ENCODE measurements at places on chromosomes 6 and 20.

- no peak for DNase-seq
Measured at GRCh38 chr6:167405778-167406532, 81.1 kb downstream of the TTLL2 start.

DNA sequence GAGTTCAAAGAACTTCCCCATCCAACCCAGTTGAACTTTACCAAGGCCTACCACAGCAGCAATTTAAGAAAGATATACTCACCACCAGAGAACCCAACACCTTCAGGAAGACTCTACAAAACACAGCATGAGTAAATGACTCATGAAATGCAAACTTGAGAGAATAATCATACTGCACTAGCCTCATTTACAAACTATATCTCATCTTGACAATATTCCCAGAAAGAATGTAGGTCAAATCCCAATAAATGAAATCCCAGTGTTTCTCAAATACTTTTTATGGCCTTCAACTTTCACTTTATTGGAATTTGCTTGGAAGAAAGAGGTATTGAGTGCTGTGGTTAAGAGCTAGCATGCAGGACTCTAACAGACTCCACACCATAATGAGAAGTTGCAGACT lies 60.0 kb downstream of the FYN start:
- peak; percentile 89 for DNase-seq

DNA sequence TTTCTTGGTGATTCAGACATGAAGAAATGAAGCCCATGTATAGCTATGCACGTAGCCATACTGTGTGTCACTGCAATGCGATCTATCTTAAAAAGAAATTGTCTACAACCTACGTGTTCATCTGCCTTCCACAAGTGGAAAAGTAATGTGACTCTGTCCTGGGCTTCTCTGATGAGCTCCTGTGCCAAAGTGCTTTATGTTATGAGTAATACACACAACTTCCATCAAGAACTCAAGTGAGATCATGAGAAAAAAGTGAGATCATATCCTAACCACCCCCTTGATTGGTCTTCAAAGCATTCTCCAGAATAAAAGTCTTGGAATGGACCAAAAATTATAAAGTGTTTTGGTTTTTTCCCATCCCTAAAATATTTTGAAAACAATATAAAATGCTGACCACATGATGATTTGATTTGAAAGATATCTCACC lies 114.3 kb downstream of the DST start:
- DNase-seq = peak; percentile 98

DNA sequence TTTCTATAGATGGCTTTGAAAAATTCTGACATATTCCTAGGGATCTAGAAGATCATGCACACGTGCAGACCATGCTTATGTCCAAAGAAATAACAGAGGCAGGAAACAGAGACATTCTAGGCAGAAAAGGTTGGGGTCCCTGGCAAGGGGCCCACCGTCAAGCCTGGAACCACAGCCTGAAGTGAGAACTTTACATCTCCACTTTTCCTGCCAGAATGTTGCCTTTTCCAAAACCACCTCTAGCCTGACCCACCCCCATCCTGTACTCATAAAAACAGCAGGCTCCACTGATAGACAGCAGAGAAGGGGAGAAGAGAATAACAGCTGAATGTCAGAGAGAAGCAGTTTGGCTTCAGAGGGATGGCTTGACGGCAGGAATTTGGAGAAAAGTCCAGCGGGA lies 257.3 kb upstream of the NT5E start:
- DNase-seq = peak; percentile 7

DNA sequence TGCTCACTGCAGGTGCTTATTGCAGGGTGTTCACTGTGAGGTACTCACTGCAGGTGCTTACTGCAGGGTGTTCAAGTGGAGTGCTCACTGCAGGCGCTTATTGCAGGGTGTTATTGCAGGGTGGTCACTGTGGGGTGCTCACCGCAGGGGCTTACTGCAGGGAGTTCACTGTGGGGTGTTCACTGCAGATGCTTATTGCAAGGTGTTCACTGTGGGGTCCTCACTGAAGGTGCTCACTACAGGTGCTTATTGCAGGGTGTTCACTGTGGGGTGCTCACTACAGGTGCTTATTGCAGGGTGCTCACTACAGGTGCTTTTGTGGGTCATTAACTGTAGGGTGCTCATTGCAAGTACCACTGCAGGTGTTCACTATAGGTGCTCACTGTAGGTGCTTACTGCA lies 20.2 kb downstream of the APMAP start:
- DNase-seq = no peak

- DNase-seq = no peak
Measured at GRCh38 chr6:106124437-106125430, 38.6 kb downstream of the PRDM1 start.

GRCh38 chr6:129448965-129449364 lies 261.0 kb downstream of the ARHGAP18 start:
- DNase-seq = no peak

GRCh38 chr6:148614602-148615001 lies 132.2 kb upstream of the UST start:
- DNase-seq = no peak

GRCh38 chr6:31736768-31737314 lies 511 bp upstream of the CLIC1 start:
- DNase-seq = no peak

- DNase-seq = peak; percentile 30
Measured at GRCh38 chr20:35551503-35551902, 9.6 kb downstream of the ERGIC3 start.

DNA sequence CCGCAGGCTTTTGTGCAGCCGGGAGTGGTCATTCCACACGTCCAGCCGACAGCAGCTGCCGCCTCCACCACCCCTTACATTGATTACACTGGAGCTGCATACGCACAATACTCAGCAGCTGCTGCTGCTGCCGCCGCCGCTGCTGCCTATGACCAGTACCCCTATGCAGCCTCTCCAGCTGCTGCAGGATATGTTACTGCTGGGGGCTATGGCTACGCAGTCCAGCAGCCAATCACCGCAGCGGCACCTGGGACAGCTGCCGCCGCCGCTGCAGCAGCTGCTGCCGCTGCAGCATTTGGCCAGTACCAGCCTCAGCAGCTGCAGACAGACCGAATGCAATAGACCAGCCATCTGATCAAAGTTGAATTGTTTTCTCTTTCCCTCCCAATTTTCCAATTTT lies 10.6 kb downstream of the RBM24 start:
- no peak for DNase-seq

DNA sequence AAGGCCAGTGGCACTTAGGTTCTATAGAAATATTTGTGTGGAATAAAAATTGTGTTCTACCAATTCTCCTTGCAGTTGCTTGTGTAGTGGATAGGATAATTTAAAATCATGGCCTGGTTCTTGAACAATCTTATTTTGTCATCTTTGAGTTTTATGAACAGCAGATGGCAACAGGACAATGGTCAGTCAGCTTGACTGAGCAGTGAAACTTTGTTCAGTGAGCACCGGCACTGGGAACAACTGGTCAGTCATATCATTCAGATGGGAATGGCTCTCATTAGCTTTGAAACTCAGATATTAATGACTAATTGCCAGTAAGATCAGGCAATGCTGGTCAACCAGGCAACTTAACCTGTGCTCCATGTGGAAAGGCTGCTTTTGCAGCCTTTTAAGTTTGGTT lies 129.2 kb downstream of the BCKDHB start:
- DNase-seq = no peak

- DNase-seq = no peak
Measured at GRCh38 chr20:41573955-41574354, 44.2 kb downstream of the CHD6 start.

DNA sequence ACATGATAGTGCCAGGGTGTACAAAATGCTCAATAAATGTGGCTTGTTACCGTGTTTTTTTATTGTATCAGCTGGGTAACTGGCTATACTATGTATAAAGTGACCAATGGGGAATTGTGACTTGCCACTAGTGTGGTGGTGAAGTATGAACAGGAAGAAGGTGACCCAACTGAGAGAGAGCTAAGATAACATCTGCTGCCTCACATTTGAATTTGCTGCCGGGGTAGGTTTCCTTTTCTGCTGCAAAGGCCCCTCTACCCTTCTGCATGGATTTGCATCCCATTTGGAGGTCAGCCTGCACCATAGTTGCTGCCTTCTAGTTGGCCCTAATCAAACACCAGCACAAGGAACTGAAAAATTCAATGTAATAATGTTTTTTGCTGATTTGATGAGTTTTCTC lies 24.1 kb downstream of the IL17A start:
- no peak for DNase-seq

DNA sequence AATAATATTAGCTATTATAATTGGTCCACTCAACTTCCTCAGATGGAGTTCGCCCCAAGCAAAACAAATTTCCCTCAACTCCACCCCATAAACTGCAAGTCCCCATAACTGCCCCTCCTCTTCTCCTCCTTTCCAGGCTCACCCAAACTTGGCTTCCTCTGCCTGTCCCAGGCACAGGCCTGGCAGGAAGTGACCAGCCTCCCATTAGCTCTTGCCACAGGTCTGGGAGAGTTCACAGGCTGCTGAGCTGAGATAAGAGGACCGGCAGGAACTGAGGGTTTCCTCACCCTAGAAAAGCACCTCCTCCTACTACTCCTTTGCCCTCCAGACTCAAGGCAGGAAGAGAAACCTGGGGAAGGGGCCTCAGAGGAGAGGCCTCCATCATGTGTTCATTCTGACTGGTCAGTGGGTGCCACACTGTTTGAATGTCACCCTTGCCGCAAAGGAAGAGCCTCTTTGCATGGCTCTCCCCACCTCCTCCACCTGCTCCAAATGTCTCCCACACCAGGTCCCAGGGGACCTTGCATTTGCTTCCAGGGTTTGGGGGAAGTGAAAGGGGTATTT lies 24.5 kb upstream of the SMIM29 start:
- no peak for DNase-seq

GRCh38 chr20:60453388-60454246 lies 495.4 kb downstream of the CDH26 start:
- peak; percentile 1 for DNase-seq

- no peak for DNase-seq
Measured at GRCh38 chr20:45998337-45998736, 10.4 kb upstream of the MMP9 start.

- DNase-seq = peak; percentile 44
Measured at GRCh38 chr6:55617272-55617671, 38.3 kb upstream of the HMGCLL1 start.

GRCh38 chr6:24933266-24933665 lies 2.5 kb downstream of the RIPOR2 start:
- DNase-seq = no peak

DNA sequence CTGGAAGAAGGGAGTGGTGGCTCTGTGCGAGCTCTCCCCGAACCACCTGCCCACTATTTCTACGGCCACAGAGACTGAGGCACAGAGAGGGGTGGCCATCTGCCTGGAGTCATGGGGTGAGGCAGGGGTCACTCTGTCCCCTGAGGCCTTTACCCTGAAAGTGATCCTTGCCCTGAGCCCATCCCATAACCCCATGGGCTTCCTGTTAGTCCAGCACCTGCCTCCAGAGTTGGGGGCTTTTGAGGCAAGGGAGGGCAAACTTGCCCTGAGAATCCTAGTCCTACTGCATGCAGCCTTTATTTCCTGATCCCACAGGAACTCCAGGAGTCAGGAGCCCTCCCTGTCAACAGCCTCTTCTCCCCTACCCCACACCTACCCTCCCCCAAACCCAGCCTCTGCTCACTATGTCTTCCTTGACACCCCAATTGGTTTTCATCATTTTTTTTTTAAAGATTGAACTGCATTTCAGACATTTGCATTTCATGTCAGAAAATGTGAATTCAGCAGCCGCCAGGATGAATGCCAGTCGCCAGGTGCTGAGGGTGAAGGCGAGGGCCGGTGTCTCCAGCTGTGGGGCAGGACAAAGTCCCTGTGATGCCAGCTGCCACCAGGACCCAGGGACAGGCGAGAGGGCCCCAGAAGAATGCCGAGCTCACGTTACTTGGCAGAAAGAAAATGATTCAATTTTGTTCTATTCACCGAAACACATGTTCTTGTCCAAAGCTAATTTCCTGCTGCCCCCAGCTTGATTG lies 47.6 kb upstream of the NNAT start:
- no peak for DNase-seq

- DNase-seq = peak; percentile 10
Measured at GRCh38 chr6:43492673-43493072, 15.3 kb downstream of the TJAP1 start.

- DNase-seq = no peak
Measured at GRCh38 chr6:4270001-4270400, 134.6 kb upstream of the ECI2 start.

- peak; percentile 79 for DNase-seq
Measured at GRCh38 chr6:39493174-39493573, 170.7 kb upstream of the KCNK16 start.

GRCh38 chr6:75205776-75206575 lies at the start of gene COL12A1:
Gene COL12A1, minus strand, starts transcription at chr6:75206053. Its CDS starts 3,261 bp downstream, at chr6:75202792.
- peak; percentile 100 for DNase-seq

- no peak for DNase-seq
Measured at GRCh38 chr20:24679448-24680047, 210.1 kb downstream of the SYNDIG1 start.

GRCh38 chr6:110331816-110332215 lies 26.3 kb downstream of the METTL24 start:
- no peak for DNase-seq

DNA sequence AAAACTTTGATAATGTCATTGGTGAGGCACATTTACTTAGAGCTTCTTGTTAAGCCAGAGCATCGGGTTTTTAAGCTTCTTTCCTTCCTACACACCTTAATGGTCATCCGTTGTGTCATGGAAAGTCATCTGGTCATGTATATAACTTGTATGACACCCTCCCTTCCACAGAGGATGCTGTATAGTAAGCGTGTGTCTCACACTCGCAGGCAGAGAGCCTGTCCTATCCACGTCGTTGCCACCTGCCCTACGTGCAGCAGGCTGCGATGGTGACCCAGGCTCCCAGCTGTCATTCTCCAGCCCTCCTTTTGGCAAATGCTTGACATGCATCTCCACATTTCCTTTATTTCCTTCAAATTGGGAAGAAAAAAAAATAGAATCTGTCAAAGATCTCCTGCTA lies 85.6 kb downstream of the MYB start:
- no peak for DNase-seq

- no peak for DNase-seq
Measured at GRCh38 chr6:155408231-155408630, 47.4 kb downstream of the NOX3 start.

DNA sequence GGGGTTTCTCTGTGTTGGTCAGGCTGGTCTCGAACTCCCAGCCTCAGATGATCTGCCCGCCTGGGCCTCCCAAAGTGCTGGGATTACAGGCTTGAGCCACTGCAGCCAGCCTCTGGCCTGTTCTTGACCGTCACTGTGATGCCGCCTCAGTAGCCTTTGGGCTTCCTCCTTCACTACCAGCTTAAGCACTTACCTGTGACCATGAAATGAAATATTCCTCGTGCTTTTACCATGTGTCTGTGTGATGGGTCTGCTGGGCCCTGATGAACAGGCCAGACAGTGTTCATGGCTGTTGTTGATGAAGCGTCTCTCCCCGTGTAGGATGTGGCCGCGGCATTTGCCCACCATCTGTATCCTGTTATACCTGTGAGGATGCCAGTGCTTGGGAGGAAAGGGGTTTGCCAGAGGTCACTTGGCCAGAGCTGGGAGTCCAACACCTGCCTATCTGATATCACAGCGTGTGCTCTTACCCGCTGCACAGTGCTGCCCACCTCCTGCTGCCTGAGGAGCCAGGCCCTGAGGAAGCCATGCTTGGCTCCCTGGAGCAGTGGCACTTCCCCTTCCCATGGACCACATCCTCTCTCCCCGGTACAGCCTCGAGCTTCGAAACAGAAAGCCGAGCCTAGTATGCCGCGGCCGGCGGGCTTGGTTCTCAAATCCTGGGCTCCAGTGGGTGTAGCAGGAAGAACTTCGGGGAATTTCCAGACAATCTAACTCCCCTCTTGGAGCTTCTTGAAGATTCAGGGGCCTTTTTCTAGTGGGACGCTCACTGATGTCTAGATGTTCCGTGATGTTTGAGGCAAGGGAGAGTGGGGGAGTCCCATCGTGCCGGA lies 167.9 kb downstream of the ZDHHC14 start:
- DNase-seq = no peak

All from fibroblast of skin of right biceps (primary cell).